MG63 (cell line): ENCODE measurements at places on chromosomes 1 and 21. TPM values are rescaled to one million over a fixed set of nuclear protein-coding genes. Genes with fewer than 3 reads are reported as not detected.

Gene RAD54L
- total RNA-seq, result 3.3 and 15.3 TPM in 2 replicates

Gene AADACL3
- total RNA-seq, result not detected in 2 replicates

Gene OR6F1
- total RNA-seq, result not detected in 2 replicates

Gene EDN2
- 3.0 and 4.7 TPM in 2 replicates for total RNA-seq

Gene ZZZ3
- total RNA-seq, result 30.9 and 45.1 TPM in 2 replicates

Gene PADI1
- 0.03 TPM in 1 of 2 replicates, not detected in the other for total RNA-seq

Gene UTS2
- total RNA-seq, result not detected in 2 replicates

Gene POMGNT1
- total RNA-seq, result 69.4 and 89.7 TPM in 2 replicates

Gene MARK1
- total RNA-seq, result not detected in 2 replicates

GRCh38 chr1:51729824-51730301, 113.0 kb downstream of the OSBPL9 start:
- DNase-seq, result peak; percentile 44

DNA sequence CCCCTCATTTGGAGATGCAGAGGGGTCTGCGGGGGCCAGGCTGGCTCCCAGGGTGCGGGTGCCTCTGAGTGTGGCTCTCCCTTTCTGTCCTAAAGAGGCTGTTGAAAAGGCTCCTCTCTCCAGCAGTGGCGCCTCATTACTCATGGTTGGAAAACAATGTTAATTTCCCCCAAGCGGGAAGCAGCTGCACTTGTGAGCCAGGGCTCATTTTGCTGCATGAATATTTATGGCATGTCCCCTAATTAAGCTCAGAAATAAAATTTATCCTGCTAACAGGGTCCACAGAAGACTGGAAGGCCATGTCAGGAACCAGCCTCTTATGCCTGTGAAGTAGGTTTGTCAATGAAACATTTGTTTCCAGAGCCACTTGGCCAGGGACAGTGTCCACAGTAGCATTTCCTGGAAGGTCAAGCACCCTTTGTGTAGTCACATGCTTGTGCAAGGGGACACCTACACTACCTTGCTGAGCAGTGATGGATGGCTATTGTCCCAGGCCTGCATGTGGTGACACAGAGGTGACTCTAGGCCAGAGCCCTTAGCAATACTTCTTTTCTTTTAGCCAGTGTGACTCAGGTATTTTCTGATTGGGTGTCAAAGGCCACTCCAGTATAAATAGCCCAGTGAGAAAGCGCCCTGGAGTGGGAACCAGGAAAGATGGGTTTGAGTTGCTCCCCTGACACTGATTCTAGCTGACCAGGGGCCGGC, 259.0 kb downstream of the FOXD2 start:
- DNase-seq, result no peak

DNA sequence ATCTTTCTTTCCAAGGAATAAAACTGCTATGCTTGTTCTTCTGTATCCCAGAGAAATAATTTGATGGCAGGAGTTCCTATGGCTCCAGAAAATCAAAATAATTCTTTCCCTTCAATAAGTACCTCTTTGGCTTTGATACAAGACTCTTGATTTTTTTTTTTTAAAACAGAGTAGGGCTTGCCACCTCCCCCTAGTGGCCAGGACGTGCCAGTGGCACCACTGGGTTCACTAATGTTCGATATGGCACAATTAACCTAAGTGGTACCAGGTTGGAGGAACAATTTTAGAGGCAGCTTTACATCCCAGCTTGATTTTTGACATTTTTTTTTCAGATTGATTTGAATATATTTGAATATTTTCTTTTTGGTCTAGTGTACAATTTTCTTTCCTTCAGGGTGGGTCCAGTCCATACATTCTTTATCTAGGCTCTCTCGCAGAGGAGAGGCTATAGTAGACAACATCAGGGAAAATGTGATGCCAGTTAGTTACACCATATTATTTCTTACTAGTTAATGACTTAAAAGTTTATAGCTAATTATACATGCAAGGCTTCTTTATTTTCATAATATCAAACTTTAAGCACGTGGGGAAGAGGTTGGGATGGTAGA, 330.9 kb downstream of the S1PR1 start:
- peak; percentile 19 for DNase-seq

DNA sequence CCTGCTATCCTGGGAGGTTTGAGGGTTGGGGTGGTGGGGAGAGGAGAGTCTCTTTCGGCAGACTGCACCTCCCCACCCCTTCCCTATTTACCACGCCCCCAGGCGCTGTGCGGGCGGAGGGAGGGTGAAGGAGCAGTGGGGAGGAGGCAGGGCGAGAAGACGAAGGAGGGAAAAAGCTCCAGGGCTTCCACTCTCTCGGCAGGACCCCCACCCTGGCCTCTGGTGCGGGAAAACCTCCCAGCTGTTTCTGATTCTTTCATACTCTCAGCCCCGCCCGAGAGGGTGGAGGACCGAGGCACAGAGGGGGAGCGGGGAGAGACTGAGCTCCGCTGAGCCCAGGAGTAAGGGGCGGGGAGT, 866 bp upstream of the WNT2B start:
- DNase-seq, result peak; percentile 48

GRCh38 chr1:26029864-26030481, 8.4 kb downstream of the EXTL1 start:
- DNase-seq, result no peak

- peak; percentile 68 for DNase-seq
These were observed 51.7 kb downstream of the SLC16A1 start for GRCh38 chr1:112904071-112904830.

DNA sequence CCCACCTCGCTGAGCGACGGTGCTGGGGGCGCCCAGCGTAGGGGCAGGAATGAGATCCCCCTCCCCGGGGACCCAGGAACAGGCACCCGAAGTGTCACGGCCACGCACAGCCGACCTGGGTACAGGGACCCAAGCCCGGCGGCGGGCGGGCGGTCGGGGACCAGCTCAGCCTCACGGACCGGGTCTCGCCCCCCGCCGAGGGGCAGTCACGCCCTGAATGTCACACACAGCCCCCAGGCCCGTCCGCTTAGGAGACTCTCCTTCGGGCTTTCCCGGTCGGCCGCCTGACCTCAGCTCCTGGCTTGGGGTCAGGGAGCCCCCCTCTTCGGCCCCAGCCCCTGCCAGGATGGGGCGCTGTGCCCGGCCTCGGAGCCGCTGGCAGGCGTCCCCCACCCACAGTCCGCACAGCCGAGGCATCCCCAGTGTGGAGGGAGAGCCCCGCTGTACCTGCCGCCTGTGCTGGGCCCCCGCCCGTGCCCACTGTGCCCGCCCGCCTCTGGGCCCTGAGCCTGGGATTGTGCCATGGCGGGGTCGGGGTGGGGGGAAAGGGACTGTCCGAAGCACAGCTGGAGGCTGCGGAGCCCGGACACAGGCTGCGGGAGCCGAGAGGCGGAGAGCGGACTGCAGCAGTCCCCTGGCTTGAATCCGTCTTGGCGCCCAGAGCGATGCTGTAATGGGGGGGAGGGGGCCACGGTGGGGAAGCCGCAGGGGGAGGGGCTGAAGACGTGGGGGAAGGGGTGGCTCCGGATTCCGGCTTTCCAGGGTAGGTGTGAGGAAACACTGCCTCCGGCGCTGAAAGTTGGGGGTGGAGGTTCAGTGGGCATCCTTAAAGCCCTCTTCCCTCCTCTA, 627 bp upstream of the DLGAP3 start:
- DNase-seq, result no peak

GRCh38 chr21:31909153-31910073, 36.6 kb downstream of the HUNK start:
- no peak for DNase-seq

DNA sequence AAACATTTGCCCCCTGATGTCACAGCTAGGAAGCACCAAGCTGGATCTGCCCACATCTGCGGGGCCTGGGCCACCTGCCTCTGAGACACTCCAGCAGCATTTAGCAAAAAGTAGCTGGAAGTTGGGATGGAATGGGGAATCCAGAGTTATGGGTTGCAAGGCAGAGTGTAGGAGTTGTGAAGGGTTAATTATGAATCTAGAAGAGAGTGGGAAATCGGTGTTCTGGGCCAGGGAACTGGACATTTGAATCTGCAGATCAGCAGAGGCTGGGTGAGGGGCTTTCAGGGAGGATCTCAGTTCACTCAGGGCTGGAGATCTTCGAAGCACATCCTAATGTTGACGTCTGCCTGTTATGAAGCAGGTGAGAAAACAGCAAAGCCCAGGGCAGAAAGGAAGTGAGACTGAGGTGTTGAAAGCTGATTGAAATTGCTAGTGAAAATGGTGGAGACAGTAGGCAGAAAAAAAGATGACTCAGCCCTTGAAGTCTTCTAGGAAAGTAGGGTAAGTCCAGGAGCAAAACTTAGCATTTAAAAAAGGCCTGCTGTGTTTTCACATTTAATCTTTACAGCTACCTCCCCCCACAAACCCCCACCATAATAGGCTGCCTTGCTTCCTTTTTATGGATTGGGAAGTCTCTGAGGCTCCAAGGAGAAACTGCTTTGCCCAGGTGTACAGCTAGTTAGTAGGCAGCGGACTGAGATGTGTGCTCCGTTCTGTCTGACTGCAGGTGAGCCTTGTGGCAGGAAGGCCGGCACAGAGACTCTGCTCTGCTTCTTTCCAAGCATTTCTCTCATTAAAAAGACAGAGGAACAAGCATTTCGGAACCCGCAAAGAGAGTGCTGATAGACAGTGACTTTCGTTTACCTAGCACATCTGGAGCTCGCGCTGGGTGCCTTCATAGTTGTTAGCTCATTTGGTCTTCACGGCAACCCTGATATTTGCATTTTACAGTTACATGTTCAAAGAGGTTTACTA, 7.2 kb downstream of the VANGL1 start:
- DNase-seq, result no peak

DNA sequence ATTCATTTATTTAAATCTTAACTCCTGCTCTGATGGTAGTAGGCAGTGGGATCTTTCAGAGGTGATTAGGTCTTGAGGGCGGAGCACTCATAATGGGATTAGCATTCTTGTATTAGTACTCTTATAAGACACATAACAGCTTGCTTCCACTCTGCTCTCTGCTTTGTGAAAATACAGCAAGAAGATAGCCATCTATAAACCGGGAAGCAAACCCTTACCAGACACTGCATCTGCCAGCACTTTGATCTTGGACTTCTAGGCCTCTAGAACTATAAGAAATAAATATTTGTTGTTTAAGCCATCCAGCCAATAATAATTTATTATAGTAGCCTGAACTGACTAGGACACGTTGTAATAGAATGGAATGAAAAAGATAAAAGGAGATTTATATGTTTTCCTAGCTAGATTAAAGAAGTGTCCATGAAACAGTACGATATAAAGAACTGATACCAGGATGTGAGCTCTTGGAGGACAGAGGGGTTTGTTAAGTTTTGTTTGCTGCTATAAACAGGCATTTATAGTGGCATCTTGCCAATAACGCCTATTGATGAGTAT, 869.9 kb downstream of the MRPL39 start:
- no peak for DNase-seq

DNA sequence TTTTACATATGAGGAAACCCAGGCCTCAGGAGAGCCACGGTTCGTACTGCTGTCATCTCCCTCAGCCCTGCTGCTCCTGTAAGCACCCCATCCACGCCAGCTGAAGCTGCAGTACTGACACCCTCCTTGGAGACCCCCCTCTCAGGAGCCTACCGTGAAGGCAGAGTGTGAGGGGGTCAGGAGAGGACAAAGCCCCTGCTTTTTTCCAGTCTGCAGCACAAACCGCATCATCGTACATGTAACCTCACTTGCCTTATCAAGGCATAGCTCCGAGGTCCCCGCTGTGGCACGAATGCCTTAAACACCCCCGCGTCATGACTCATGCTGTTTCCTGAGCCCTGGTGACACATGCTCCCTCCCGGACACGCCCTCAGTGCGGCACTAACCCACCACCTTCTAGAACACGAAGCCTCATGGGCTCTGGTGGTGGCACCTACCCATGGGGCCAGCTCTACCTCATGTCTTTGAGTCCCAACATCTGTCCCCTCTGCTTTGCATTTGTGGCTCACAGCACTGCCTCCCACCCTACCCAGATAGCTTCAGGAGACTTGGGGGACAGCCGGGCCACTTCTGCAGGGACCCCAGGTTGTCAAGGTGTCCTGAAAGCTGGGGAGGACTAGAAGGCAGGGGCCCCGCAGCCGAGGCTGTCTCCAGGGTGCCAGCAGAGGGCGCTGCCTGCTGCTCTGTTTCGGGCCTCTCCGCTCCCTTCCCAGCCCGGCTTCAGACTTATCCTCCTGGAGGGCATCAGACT, 4.9 kb downstream of the SH3BGRL3 start:
- peak; percentile 90 for DNase-seq

- no peak for DNase-seq
These were observed 146.2 kb downstream of the ZSCAN20 start for GRCh38 chr1:33618636-33619035.

DNA sequence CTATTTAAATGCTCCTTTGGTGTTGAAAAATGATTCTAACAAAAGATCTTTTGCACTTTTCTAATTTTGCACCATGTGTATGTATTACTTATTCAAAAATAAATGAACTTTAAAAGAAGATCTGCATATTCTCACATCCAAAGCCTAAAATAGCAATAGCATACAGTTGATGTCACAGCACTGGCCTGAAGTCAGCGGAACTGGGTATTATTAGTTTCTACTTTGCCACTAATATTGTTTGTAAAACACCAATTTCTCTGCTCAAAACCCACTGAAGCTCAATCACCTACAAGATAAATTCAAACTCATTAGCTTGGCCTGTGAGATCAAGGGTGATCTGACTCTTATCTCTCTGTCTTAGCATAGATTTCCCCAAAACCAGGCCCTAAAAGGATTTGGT, 34.5 kb upstream of the BCAR3 start:
- no peak for DNase-seq

DNA sequence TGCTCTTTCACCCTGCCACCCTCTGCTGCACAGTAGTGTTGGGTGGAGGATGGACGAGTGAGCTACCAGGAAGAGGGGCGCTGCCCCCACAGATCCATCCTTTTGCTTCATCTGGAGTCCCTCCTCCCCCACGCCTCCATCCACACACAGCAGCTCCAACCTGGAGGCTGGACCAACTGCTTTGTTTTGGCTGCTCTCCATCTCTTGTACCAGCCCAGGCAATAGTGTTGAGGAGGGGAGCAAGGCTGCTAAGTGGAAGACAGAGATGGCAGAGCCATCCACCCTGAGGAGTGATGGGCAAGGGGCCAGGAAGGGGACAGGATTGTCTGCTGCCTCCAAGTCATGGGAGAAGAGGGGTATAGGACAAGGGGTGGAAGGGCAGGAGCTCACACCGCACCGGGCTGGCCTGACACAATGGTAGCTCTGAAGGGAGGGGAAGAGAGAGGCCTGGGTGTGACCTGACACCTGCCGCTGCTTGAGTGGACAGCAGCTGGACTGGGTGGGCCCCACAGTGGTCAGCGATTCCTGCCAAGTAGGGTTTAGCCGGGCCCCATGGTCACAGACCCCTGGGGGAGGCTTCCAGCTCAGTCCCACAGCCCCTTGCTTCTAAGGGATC, 8.5 kb downstream of the CHRNB2 start:
- no peak for DNase-seq

- DNase-seq, result no peak
These were observed 345.7 kb downstream of the BARHL2 start for GRCh38 chr1:90371448-90371813.

- DNase-seq, result peak; percentile 73
These were observed 153.9 kb upstream of the GREM2 start for GRCh38 chr1:240765732-240766363.

GRCh38 chr1:60891765-60892164, 190.6 kb upstream of the NFIA start:
- no peak for DNase-seq

GRCh38 chr21:39576518-39577128, 36.1 kb upstream of the B3GALT5 start:
- no peak for DNase-seq

GRCh38 chr1:156898161-156898566, 4.6 kb downstream of the PEAR1 start:
- no peak for DNase-seq
